ENCODE measurements at places on chromosomes 12 and 14.

GRCh38 chr12:113658006-113658655 is 186.5 kb upstream of the LHX5 start:
- H3K4me1 ChIP-seq, result no peaks in the 10 kb centered on the region
- H3K27me3 ChIP-seq, result no peaks in the 10 kb centered on the region
- no peaks in the 10 kb centered on the region for H3K36me3 ChIP-seq
- H3K4me3 ChIP-seq, result no peak overlapping the region
- no peak for DNase-seq
- H3K27ac ChIP-seq, result no peak overlapping the region

DNA sequence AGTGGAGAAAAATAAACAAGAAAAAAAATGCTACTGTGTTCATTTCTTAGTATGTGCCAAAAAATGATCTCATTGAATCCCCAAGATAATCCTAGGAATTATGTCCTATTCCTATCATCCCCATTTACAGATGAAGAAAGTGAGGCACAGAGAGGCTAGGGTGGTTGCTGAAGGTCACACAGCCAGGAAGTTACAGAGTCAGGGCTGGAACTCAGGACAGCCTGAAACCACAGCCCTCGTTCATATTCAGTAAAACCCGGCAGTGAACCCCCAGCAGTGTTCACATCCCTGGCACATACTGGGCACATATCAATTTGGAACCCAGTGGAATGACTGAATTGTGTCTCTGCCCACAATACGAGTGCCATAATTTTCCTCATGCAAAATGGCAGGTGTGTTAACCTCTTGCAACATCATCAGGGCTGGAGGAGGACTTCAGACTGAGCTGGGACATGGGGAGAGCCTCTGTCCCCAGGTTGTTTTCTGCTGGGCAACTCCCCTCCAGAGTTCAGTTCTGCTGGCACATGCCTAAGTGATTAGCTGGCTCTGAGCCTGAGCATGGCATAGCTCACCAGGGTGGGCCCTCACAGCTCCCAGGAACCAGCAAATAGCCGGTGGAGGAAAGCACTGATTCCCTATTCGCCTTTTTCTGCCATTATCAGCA is 2.0 kb upstream of the PPP1CC start:
- H3K27ac ChIP-seq, result peak overlapping the region; percentile 95
- H3K36me3 ChIP-seq, result peaks cover 12% of the 10 kb centered on the region
- no peaks in the 10 kb centered on the region for H3K27me3 ChIP-seq
- no peak overlapping the region for H3K4me3 ChIP-seq
- H3K4me1 ChIP-seq, result peaks cover 25% of the 10 kb centered on the region
- no peak for DNase-seq

- no peak overlapping the region for H3K27ac ChIP-seq
- no peaks in the 10 kb centered on the region for H3K36me3 ChIP-seq
- no peak overlapping the region for H3K4me3 ChIP-seq
These were observed 46.5 kb upstream of the ESR2 start for GRCh38 chr14:64340560-64341196.

GRCh38 chr12:54601841-54602240 is 13.4 kb upstream of the PPP1R1A start:
- no peaks in the 10 kb centered on the region for H3K36me3 ChIP-seq
- H3K4me1 ChIP-seq, result no peaks in the 10 kb centered on the region
- H3K4me3 ChIP-seq, result no peak overlapping the region
- H3K27ac ChIP-seq, result no peak overlapping the region
- H3K27me3 ChIP-seq, result peaks cover 10% of the 10 kb centered on the region

GRCh38 chr12:47066278-47067025 is 13.0 kb upstream of the PCED1B start:
- no peaks in the 10 kb centered on the region for H3K27me3 ChIP-seq
- no peaks in the 10 kb centered on the region for H3K36me3 ChIP-seq
- no peak overlapping the region for H3K4me3 ChIP-seq
- peaks cover 3% of the 10 kb centered on the region for H3K4me1 ChIP-seq

- peaks cover 7% of the 10 kb centered on the region for H3K4me1 ChIP-seq
- no peak for DNase-seq
- H3K27me3 ChIP-seq, result no peaks in the 10 kb centered on the region
- peaks cover 15% of the 10 kb centered on the region for H3K36me3 ChIP-seq
- no peak overlapping the region for H3K4me3 ChIP-seq
These were observed 48.8 kb downstream of the SLC38A1 start for GRCh38 chr12:46219877-46220655.

DNA sequence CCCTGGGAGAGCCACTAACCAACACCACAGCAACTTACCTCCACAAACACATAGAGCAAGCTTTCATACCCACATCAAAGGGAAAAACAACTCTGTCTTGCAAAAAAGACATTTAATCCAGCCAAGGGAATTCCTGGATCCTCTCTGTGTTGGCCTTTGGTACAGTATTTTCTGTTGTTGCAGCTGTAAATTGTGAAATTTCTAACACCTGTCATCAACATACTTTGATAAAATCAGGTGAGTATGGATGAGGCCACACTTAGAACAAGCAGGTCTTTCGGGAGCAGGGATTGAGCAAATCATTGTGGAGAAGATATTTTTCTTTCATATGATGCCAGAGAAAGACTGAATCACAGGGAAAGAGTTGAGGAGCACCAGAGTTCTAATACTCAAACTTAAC is 89.3 kb downstream of the SPTSSA start:
- DNase-seq, result no peak
- no peaks in the 10 kb centered on the region for H3K36me3 ChIP-seq
- no peak overlapping the region for H3K27ac ChIP-seq
- H3K4me1 ChIP-seq, result no peaks in the 10 kb centered on the region
- no peak overlapping the region for H3K4me3 ChIP-seq

DNA sequence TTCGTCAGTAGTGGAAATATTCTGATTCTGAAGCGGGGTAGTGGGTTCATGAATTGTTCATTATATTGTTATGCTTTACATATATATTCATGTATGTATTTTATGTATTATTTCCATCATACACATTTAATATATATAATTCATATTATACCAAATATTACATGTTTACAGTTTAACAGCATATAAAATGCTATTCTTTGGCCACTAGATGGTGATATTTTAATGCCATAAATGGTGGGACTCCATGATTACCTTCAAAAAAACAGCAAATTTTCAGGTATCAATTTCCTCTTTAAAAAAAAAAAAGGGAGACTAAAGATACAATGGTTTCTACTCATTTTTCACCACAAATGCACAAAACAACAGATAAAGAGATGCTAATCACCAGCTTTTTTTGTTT is 41.0 kb downstream of the BDKRB1 start:
- no peak overlapping the region for H3K27ac ChIP-seq
- no peak for DNase-seq
- H3K27me3 ChIP-seq, result no peaks in the 10 kb centered on the region
- no peak overlapping the region for H3K4me3 ChIP-seq
- H3K36me3 ChIP-seq, result peaks cover 1% of the 10 kb centered on the region

- H3K4me3 ChIP-seq, result peak overlapping the region; percentile 67
- H3K27me3 ChIP-seq, result no peaks in the 10 kb centered on the region
- H3K27ac ChIP-seq, result 0 out of 2 replicates have a peak overlapping the region, but pooled peaks have one; percentile 39
- H3K36me3 ChIP-seq, result no peaks in the 10 kb centered on the region
- DNase-seq, result no peak
These were observed 715 bp downstream of the CACNB3 start for GRCh38 chr12:48818831-48819590.

GRCh38 chr12:113860950-113861349 is 105.2 kb downstream of the RBM19 start:
- no peak overlapping the region for H3K4me3 ChIP-seq
- no peak overlapping the region for H3K27ac ChIP-seq
- H3K4me1 ChIP-seq, result no peaks in the 10 kb centered on the region
- no peaks in the 10 kb centered on the region for H3K27me3 ChIP-seq
- no peaks in the 10 kb centered on the region for H3K36me3 ChIP-seq

DNA sequence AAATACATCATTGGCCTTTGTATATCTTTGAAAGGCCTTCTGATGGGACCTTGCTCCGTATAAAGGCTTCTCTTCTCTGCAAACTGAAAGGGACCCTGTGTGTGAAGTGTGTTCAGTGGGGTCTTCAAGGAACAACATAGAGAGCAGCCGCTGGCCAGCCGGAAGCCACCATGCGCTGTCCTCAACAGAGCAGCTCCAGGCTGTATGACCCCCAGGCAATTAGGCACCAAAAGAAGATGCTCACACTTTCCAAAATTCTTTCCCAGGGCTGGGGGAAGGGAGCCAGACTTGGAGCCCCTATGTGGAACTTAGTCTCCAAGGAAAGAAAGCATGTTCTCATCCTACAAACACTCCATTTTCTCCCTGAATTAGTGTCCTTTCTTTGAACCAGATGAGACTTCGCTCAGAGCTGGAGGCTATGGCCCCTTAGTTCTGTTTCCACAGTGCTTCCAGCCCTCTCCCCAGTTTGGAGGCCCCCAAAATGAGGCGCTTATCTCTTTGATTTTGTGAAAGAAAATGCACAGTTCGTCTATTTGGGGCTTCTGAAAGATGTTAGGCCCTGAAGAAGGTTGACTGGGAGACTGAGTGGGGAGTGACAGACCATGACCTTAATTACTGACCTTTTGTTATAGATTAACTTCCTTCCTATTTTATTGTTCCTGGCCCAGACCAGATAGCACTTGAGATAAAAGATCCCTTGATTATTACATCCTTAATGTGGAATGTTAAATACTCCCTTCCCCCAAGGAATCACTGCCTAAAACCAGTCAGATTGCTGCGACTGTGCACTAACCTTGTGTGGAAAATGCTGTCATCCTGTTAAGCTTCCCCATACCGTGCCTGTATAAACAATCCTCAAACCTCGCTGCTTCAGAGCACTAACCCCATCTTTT is 128.3 kb upstream of the FGD4 start:
- H3K36me3 ChIP-seq, result no peaks in the 10 kb centered on the region
- peaks cover 6% of the 10 kb centered on the region for H3K4me1 ChIP-seq

GRCh38 chr14:64174922-64175782 is 119.0 kb downstream of the ESR2 start:
- no peaks in the 10 kb centered on the region for H3K4me1 ChIP-seq
- DNase-seq, result no peak
- no peaks in the 10 kb centered on the region for H3K27me3 ChIP-seq
- H3K27ac ChIP-seq, result no peak overlapping the region

GRCh38 chr12:49980501-49981349 is 8.0 kb downstream of the AQP6 start:
- H3K4me1 ChIP-seq, result peaks cover 4% of the 10 kb centered on the region
- H3K27ac ChIP-seq, result no peak overlapping the region
- no peak overlapping the region for H3K4me3 ChIP-seq
- no peaks in the 10 kb centered on the region for H3K36me3 ChIP-seq

DNA sequence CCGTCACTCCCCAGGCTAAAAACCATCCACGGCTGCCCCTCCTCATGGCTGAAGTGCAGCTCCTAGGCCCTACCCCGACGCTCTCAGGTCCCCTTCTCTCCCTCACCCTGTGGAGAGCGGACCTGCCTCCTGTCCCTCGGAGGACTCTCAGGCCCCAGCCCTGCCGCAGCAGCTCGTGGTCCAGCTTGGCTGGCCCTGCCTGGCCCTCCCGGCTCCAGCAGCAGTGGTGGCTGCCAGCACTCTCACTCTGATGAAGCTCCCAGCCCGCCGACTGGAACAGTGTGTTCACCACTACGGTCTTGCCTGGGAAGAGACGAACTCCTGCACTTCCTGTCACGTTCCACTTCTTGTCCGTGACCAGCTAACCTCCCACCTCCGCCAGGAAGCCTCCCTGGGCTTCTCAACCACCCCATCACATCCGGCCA is 11.1 kb downstream of the BAG5 start:
- peaks cover 30% of the 10 kb centered on the region for H3K4me1 ChIP-seq
- DNase-seq, result no peak
- H3K36me3 ChIP-seq, result no peaks in the 10 kb centered on the region
- no peak overlapping the region for H3K4me3 ChIP-seq
- H3K27ac ChIP-seq, result no peak overlapping the region

DNA sequence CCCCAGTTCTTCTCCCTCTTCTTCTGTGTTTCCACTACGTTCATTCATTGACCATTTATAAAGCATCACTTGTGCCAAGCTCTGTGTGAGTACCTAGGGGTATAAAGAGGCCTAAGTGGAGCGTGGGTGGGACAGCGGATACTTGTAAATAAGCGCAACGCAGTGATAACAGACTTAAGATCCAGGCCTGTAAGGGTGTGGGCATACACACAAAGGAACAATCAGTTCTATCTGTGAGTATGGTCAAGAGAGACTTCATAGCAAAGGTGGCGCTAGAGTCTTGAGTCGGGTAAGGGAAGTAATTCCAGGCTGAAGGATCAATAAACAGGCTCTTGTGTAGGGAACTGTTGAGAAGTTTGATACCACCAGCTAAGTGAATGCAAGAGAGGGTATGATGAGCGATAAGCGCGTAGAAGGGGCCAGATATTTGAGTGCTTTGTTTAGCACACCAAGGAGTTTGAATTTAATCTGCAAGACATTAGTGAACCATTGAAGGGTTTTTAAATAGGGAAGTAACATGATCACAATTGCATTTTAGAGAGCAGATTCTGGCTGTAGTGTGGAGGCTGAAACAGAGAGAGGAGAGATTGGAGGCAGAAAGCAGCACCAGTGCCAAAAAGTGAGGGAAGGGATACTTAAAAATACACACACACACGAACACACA is 1.0 kb upstream of the GXYLT1 start:
- H3K4me3 ChIP-seq, result peak overlapping the region; percentile 70
- H3K36me3 ChIP-seq, result no peaks in the 10 kb centered on the region
- peaks cover 23% of the 10 kb centered on the region for H3K4me1 ChIP-seq
- H3K27ac ChIP-seq, result peak overlapping the region; percentile 94
- H3K27me3 ChIP-seq, result no peaks in the 10 kb centered on the region

- H3K4me3 ChIP-seq, result no peak overlapping the region
- no peak overlapping the region for H3K27ac ChIP-seq
- no peaks in the 10 kb centered on the region for H3K4me1 ChIP-seq
These were observed 5.6 kb downstream of the OR10P1 start for GRCh38 chr12:55642267-55642666.

- no peaks in the 10 kb centered on the region for H3K27me3 ChIP-seq
- no peak overlapping the region for H3K27ac ChIP-seq
- no peaks in the 10 kb centered on the region for H3K36me3 ChIP-seq
- H3K4me1 ChIP-seq, result no peaks in the 10 kb centered on the region
- no peak for DNase-seq
These were observed 86.8 kb downstream of the NUAK1 start for GRCh38 chr12:106051853-106052531.

All from Panc1 (cell line).